ENCODE measurements at places on chromosomes 13 and 19.

DNA sequence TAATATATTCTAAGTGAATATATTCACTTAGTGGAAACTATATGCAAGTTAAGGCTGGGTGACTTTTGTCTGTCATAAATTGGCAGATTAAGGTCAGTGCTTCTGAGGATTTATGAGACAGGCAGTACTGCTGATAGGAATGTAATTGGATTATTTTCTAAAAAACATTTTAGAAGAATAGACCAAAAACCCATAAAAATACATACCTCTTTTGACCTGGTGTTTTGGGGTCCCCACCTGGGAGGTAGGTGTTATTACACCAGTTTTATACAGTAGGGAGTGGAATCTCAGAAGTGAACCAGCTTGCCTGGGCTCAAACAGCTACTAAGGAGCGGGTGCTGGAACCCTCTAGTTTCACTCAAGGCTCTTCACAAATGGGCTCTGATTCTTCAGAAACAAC, 25.3 kb downstream of the COG3 start:
- no peak for DNase-seq

GRCh38 chr13:74040200-74040599, 94.0 kb downstream of the KLF12 start:
- DNase-seq: no peak

- DNase-seq: no peak
Observed at GRCh38 chr13:40583738-40584137, 82.7 kb downstream of the FOXO1 start.

DNA sequence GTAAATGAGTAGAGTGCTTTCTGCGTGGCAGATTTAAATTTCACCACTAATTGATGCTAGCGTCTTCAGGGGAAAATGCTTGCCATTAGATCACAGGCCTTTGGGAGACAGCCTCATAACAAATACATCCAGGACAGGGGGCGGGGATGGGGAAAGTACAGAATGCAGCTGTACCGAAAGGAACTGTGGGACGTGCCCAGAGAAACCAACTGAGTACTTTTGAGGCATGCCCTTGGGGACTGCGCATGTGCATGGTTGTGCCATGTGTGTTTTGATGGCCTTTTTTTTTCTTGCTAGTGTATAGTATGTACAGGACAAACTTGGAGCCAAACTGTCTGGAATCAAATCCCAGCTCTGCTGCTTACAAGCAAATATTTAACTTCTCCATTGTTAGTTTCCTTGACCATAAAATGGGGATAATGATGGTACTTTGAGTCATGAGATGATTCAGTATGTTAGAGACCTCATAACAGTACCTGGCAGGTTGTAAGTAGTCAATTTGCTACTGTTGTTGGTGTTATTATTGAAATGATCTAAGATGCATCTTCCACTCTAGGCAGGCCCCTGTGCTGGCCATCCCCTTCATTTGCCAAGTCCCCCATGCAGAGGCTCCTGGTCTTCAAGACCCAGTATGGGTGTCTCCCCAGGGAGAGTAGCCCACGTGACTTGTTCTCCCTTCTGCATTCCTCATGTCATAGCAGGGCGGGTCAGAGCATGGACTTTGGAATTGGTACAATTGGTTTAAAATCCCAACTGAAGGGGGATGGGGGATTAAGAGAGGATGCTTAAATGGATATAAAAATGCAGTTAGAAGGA, 68.3 kb upstream of the NPAS1 start:
- DNase-seq: no peak

- no peak for DNase-seq
Observed at GRCh38 chr13:113489549-113490495, 689 bp downstream of the DCUN1D2 start.

DNA sequence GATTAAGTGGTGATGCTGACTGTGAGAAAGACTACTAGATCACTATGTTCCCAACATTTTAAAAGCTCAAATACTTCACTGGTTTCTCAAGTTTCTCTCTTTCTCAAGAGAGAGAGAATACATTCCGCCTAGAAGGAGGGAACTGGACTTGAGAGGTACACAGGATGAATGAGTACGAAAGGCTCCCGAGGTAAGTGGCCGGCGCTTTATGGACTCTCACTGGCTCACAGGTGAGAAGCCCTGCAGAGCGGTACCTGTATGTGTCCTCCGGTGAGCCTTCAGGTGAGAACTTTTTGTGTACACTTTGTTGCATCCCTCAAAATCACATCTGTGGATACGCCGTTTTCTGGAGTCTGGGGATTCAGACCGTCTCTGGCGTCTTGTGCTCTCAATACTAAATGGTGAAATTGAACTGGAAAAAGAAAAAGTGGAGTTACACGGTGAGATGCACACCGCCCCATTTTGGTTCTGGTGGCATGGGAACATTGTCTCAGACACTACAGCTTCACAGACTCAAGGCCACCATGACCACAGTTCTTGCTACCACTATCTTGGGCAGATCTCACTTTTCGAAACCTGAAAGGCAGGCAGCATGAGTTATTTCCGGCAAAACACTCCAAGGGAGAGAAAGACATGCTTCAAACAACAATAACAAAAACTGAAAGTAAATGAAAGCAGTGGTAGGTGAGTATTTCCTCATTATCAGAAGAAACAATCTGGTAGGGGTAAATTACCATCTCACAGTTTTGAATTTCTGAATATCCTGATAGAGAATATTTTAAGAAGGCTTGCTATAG, 418.9 kb downstream of the KLF12 start:
- DNase-seq: no peak

GRCh38 chr19:42293540-42293939, 8.4 kb upstream of the PRR19 start:
- DNase-seq: no peak

GRCh38 chr19:29001141-29001581, 211.8 kb downstream of the UQCRFS1 start:
- no peak for DNase-seq

- no peak for DNase-seq
Observed at GRCh38 chr13:53201454-53202225, 173.0 kb downstream of the OLFM4 start.

DNA sequence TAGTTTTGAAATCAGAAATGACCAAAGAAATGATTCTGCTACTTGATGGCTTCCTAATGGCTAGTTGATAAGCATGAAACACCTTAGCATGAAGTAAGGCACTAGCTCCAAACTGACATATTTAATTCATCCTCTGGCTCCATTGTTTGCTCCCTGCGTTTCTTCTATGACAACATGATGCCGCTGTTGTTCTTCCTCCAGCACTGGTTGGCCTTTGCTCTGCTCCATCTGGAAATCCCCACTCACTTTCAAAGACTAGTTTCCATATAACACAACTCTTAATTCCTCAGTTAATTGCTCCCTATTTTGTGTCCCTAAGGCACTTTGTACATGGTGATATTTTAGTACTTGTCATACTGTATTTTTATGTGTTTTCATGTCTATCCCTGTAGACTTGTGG, 151.6 kb downstream of the GPC6 start:
- DNase-seq: no peak

DNA sequence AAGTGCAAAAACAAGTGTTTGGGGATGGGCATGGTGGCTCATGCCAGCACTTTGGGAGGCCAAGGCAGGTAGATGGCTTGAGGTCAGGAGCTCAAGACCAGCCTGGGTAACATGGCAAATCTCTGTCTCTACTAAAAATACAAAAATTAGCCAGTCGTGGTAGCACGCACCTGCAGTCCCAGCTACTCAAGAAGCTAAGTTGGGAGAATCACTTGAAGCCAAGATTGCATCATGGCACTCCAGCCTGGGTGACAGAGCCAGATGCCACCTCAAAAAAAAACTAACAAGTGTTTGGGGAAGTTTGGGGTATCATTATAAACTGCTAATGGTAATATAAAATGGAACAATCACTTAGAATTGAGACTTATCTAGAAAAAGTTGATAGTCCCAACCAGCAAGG, 24.6 kb downstream of the XPO4 start:
- DNase-seq: no peak

GRCh38 chr19:9947441-9947840, 11.1 kb upstream of the OLFM2 start:
- no peak for DNase-seq

GRCh38 chr13:53683608-53684007, 655.0 kb downstream of the OLFM4 start:
- no peak for DNase-seq

DNA sequence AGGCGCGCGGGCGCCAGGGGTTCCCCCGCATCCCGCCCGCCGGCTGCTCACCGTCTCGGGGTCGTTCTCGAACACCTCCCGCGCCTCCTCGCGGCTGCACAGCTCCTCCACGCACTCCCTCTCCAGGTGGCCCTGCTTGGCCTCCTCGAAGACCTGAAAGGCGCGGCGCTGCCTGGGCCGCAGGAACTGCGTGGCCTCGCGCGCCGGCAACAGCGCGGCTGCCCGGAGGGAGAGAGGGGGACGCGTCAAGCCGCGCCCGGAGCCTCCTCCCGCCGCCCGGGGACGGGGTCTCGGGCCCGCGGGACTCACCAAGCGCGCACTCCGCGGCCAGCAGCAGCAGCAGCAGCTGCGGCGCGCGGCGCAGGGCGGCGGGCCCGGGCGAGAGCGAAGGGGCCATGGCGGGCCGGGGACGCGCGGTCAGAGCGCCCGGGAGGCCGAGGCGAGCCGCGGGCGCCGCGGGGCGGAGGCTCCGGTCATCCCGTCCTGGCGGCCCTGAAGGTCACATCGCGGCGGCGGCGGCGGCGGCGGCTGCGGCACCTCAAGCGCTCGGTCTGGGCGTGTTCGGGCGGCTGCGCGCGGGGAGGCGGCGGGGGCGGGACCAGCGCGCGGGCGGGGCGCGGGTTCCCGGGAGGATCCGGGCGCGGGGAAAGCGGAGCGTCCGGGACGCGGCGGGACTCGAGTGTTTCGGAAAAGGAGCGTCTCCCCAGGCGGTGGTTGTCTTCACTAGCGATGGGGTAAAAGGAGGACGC, at the start of gene GAS6:
Gene GAS6 (minus strand): TSS at position 553 of the 749 bp plus-strand sequence. CDS start 156 bp downstream, at position 397.
- DNase-seq: no peak

GRCh38 chr19:17482877-17483604, 12.7 kb downstream of the SLC27A1 start:
- DNase-seq: no peak

DNA sequence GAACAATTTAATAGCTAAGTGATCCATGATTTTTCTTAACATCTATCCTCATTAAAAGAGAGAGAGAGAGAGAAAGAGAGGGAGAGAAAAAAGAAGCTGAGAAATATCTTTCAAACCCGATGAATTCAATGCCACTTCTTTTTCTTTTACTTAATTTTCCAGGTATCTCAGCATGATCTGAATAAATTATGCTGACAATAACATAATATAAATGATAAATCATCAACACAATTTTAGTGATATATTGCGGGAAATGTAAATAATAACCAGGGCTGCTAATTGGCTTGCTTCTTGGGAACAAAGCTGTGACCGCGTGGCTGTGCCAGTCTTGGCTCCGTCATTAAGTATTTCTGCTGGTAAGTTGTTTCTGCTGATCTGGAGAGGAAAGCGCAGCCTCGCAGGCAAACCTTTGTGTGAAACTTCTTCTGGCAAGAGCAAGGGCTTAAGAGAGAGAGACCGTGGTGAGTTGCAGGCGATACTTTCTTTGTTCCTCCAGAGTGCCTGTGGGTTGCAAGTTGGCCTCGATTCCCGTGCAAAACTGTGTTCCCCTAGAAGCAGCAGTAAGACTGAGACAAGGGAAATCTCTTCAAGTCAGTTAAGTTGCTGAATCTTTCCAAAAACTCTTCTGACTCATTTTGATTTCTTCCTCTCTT, 489.1 kb upstream of the TSHZ3 start:
- no peak for DNase-seq

DNA sequence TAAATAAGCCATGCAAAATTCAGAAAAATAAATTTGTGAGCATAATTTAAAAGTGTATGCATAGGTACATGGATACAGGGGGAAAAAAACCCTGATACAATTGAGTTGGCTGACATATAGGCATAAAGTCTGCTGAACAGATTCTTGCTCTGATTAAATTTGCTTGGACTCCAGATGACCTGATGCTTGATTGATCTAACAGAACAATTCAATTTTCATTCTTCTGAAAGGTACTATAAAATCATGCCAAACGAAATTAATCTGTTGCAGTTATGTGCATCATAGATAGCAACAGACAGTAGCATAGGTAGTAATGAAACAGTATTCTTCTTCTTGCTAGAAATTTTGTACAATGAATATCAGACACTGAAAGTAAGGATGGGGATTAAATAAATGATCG, 578.2 kb upstream of the SLITRK6 start:
- no peak for DNase-seq

GRCh38 chr19:2352121-2352520, 7.9 kb upstream of the TMPRSS9 start:
- no peak for DNase-seq

DNA sequence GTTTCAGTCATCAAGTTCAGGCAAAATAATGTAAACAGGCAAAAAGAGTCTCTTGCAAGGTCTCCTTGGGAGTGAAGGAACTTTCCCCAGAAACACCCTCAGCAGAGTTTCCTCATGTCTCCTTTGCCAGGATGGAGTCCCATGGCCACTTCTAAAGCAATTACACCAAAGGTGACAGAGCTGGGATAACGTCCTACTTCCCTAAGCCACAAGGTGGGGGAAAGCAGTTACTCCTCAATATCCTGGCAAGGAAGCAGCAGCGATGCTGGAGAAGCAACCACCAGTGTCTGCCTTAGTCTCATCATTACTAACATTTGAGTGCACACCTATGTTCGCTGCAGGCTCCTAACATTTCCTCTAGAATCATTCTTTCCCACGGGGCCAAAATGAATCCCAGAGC, 88.6 kb downstream of the UBL3 start:
- DNase-seq: no peak

GRCh38 chr13:27044837-27045570, 126.6 kb downstream of the USP12 start:
- no peak for DNase-seq

DNA sequence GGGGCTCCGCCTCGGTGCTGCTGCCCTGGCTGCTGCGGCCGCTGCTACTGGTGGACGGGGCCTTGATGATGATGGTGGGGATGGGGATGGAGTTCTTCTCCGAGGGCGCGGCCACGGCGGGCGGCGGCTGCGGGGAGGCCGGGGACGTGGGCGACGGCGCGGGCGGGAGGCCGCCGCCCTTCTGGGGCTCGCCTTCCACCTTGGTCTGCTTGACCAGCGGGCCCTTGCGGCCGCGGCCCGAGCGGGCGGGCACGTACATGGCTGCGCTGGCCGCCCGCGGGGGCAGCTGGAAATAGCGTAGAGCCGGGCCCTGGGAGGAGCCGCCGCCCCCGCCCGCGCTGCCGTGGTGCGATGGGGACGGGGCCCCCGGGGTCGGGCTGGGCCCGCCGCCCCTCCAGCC, 19.2 kb downstream of the C19orf81 start:
- DNase-seq: no peak

GRCh38 chr19:6352381-6353165, 8.8 kb upstream of the CLPP start:
- DNase-seq: no peak
